ENCODE measurements at places on chromosomes 16 and 17.
A peak's percentile ranks its signal among the peaks of the same experiment; 100 is the strongest.

GRCh38 chr16:49281843-49282642 is 405 bp upstream of the CBLN1 start:
- DNase-seq = peak; percentile 82

- no peak for DNase-seq
These were observed 878 bp upstream of the RNF157 start for GRCh38 chr17:76241204-76241538.

DNA sequence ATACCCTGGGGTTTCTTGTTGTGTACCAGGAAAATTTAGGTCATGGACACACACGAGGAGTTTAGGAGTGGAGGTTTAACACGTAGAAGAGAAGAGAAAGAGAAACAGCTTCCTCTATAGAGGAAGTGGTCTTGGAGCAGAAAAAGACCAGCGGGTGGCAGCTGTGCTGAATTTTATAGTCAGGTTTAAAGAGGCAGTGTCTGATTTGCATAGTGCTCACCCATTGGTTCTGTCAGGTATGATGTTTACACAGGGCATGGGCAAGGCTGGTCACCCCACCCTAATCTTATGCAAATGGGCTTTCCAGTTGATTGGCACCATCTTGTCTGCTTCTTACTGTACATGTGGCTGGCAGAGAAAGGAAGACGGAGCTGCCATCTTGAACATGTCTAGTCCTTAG is 309.0 kb downstream of the CDH13 start:
- DNase-seq = no peak

- no peak for DNase-seq
These were observed 119.3 kb downstream of the CLEC16A start for GRCh38 chr16:11063448-11064201.

GRCh38 chr16:813204-813915 is 12.8 kb upstream of the GNG13 start:
- DNase-seq = peak; percentile 73

GRCh38 chr17:57544401-57544800 is 200.7 kb downstream of the CCDC182 start:
- no peak for DNase-seq

GRCh38 chr17:36687736-36688135 is 86.4 kb downstream of the MRM1 start:
- no peak for DNase-seq

GRCh38 chr16:73166441-73166851 is 118.5 kb upstream of the ZFHX3 start:
- DNase-seq = no peak

- no peak for DNase-seq
These were observed 772 bp upstream of the KIF22 start for GRCh38 chr16:29789775-29790182.

GRCh38 chr16:8853150-8853549 is 15.7 kb downstream of the CARHSP1 start:
- DNase-seq = no peak

DNA sequence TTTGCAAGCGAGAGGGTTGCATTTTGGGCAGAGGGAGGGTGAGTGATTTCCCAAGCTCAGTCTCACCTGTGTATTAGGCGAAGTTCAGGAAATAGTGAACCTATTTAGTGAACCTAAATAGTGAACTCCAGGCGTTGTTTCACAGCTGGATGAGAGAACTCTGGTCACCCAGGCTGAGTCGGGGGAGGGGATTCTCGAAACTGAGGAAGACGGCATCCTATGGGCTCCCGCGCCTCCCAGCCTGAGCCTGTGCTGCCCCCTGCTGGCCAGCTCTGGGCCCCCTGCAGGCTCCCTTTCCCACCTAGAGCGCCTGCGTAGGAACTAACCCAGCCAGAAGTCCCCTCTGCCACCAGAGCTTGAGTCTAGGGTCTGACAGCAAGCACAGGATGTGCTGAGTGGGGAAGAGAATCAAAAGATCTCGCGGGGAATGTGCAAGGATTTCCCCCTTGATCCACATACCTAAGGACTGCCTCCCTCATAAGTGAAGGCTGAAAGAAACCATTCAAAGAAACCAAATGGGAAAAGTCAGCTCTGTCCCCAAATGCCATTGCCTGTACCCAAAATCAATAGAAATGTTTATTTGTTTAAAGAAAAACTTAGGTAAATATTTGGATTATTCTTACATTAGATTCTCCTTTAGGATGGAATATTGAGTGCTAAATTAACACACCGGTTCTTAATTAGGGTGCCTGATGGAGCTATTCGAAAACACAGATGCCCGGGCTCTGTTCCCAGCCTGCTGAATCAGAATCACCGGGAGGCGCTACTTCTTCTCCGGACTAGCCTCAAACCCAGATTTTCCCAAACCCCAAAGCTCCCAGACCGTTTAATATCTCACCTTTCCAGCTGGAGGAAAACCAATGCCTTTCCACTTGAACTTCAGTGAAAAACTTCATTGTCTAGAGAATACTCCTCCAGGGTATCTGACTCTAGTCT is 14.8 kb upstream of the MARVELD3 start:
- DNase-seq = peak; percentile 86

GRCh38 chr16:15055141-15056053 is 477 bp downstream of the NTAN1 start:
- peak; percentile 70 for DNase-seq

DNA sequence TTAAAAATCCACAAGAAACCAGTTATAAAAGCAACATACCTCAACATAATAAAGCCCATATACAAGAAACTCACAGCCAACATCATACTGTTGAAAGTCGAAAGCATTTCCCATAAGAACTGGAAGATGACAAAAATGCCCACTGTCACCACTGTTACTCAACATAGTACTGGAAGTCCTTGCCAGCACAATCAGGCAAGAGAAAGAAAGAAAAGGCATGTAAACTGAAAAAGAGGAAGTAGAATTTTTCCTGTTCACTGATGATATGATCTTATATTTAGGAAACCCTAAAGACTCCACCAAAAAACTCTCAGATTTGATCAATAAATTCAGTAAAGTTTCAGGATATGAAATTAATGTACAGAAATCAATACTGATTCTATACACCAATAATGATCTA is 45.1 kb downstream of the AHSP start:
- no peak for DNase-seq

DNA sequence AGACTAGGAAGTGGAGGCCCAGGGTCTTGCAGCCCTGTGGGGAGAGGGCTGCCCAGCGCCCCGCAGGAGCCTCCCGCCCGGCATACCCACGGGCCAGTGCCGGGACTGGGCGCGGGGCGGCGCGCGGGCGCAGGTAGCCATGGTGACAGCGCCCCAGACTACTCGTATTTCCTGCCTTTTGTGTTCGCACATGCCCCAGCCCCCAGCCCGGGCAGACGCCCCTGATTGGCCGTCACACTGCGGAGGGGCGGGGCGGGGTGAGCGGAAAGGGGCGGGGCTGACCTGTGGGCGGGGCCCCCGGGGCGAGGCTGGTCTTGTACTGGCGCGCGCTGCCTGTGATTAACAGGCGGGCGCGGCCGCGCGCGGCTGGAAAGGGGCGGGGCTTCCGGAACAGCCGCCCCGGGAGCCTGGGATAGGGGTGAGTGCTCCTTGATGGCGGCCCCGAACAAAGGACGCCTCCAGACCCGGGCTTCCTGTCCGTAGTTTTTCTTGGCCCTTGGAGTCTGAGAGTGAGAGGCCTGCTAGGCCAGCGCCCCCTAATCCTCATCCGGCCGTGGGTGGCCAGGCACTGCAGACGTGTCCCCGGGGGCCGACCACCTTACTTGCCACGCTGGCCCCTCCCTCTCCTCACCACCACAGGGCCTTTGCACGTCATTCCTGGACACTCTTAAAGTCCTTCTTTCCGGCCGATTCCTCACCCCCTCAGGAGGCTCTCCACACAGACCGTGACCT is 71.0 kb downstream of the RAI1 start:
- peak; percentile 97 for DNase-seq

- no peak for DNase-seq
These were observed 117.4 kb downstream of the HIC1 start for GRCh38 chr17:2172077-2172851.
